ENCODE measurements at places on chromosomes 2 and 18.

DNA sequence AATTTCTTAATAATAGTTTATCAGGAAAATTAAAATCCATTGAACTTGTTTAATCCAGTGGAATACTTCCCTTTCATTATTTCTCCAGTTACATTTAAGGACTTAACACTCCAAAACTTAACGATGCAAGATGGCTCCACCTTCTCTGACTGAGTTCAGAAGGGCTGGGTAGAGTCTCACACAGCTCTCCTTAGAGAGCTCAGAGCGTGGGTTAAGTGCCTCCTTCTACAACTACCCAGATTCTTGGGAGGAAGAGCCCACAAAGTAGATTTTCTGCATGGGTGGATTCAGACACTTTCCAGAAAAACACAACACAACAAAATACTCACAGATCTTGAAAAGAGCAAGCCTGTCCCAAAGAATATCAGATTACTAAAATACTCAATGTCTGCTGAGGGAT lies 130.6 kb downstream of the THADA start:
- DNase-seq, result no peak

- no peak for DNase-seq
Observed at GRCh38 chr2:179195141-179195540, 69.5 kb downstream of the SESTD1 start.

DNA sequence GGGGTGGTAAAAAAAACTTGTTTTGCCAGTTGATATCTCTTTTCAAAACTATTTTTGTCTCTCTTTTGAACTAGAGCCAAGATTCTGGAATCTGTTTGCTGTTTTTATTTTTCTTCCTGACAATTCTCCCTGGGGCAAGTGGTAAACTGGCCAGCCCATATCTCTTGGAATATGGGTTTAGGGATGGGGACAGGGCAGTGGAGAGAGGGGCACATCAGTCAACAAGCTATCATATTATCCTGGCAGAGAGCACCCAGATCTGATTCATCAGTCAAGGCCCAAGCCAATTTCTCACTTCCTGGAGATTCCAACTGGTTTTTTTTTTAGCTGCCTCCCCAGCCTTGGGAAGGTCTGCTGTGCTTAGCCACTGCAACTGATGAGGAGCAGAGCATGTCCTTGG lies 52.3 kb downstream of the ARHGAP28 start:
- DNase-seq, result no peak

DNA sequence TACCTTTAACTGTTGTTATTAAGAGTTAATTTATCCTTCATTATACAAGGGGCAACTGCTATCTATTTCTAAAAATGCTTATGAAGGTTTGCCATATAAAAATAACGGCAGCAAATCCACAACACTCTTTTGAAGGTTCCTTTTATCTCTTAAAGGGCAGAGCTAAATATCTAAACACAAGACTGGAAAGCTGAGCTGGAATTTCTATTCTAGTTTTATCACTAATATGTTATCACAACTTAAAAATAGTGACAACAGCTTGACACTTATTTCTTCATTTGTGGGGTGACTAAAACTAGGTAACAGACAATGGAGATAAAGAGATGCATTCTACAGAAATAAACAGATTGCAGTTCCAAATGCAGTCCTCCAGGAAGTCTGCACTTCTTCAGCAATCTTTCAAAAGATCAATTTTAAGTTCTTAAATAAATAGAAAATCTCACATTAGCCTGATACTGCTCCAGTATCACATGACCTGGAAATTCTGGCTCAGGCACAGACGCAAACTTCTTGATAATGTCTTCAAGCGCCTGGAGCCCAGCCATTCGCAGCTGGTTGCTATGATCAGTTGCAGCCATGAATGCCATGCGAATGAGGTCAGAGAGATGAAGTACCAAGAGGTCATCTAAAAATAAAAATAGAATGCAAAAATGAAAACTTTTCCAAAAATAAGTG lies 54.0 kb upstream of the STRN start:
- no peak for DNase-seq

- no peak for DNase-seq
Observed at GRCh38 chr18:44246001-44246400, 434.7 kb upstream of the SETBP1 start.

DNA sequence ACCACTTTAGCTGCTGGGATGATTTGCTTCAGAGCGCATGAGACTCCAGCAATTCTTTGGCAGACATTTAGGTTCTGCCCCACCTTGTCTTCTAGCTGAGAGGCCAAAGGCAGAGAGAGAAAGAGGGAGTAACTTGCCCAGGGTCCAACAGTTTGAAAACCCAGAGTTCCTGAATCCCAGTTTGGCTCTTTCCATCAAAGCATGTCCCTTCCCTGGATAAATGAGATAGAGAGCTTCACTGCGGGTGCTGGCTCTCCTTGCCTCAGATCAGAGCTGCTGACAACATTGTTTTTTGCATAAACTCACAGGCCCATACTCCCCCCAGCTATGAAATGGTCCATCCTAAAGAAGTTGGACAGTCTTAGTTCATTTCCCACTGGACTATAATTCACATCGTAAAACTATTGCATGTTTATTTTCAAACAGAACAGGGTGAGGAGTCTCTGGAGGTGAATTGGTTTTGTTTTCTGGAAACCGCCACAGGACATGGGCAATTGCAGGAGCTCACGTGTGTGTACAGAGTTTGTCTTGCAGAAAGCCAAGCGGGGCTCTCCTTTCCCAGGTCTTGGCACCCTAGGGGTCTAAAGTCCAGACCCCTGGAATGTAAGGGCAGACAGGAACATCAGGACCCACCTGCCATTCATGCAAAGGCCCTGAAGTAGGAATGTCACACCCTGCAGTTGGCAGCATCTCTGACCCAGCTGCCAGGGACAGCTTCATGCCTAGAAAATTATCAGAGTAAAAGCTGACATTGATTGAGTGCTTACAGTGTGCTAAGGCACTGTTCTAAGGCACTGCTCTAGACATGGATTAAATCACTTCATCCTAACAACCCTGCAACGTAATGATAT lies 25.0 kb upstream of the SLC14A2 start:
- DNase-seq, result no peak

DNA sequence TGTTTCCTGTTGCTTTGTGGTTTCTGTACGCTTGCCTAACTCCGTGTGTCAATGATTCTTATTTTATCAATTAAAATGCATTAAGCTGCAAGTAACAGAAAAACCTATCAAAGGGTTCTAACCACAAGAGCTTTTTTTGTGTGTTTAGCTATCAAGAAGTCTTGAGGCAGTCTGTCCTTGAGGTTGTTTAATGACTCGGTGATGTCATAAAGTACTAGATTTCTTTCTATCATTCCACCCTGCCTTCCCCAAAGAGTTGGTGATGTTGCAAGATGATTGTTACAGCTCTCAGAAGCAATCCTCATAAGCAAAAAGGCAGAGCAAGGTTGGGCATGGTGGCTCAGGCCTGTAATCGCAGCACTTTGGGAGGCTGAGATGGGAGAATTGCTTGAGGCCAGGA lies 51.9 kb upstream of the SPTBN1 start:
- DNase-seq, result no peak

DNA sequence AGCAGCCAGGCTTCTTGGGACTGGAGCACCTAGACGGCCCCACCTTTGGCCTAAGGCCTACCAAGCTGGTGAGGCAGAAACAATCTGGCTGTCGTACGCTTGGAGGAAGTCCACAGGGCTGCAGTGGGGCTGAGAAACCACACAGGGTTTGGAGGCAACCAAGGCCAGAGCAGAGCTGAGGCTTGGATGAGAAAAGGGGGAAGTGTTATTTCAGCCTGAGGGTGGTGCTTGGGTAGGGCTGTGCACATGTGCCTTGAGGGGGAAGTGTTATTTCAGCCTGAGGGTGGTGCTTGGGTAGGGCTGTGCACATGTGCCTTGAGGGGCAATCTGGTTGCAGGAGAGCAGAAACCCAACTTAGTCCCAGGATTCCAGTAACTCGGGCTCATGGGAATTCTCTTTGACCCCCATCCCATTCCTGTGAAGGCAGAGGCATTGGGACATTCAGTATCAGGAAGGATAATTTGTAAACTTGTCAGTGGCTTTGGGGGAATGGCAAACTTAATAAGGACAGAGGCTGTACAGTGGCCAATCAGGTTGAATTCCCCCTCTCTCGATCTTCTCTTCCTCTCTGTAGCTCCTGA lies 971 bp upstream of the FBXO41 start:
- peak; percentile 87 for DNase-seq

GRCh38 chr18:62312851-62313250 lies 12.3 kb upstream of the TNFRSF11A start:
- DNase-seq, result no peak

DNA sequence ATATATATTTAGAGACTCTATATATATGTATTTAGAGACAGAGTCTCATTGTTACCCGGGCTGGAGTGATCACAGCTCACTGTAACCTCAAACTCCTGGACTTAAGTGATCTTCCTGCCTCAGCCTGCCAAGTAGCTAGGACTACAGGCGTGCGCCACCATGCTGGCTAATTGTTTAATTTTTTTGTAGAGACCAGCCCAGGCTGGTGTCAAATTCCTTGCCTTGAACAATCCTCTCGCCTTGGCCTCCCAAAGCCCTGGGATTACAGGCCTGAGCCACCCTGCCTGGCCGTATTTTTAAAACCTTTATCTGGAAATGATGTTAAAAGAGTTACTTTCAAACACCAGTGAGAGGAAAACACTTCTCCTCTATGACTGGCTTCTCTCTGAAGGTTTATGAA lies 30.9 kb upstream of the PGAP1 start:
- DNase-seq, result no peak

DNA sequence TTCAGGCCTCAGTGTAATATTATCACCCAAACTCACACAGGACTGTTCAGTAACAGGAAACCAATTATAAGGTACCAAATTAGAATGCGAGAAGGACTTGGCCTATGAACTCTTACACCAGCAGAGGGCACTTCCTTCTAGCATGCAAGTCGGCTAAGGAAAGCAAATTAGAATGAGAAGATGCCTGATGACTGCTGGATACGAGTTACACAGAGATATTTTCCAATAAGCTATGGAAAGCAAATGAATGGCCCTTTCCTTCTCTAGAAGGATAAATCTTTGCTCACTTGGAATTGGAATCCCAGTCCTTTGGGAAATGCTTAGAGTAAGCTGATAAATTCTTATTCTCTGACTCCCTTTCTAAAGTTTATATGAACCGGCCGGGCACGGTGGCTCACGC lies 109.8 kb downstream of the AP1S3 start:
- DNase-seq, result no peak

GRCh38 chr2:205119136-205119535 lies 563.2 kb upstream of the NRP2 start:
- DNase-seq, result no peak

GRCh38 chr2:84556190-84556589 lies 39.9 kb downstream of the DNAH6 start:
- no peak for DNase-seq

GRCh38 chr2:218260742-218261422 lies at the start of gene GPBAR1:
Gene GPBAR1 (plus strand): TSS chr2:218261015. CDS start chr2:218262725, 1,710 bp downstream.
- DNase-seq, result no peak

GRCh38 chr2:156401861-156402260 lies 34.3 kb upstream of the GPD2 start:
- no peak for DNase-seq

- no peak for DNase-seq
Observed at GRCh38 chr2:9692456-9693195, 61.8 kb upstream of the YWHAQ start.

GRCh38 chr2:142688856-142689605 lies 188.4 kb upstream of the KYNU start:
- DNase-seq, result no peak

DNA sequence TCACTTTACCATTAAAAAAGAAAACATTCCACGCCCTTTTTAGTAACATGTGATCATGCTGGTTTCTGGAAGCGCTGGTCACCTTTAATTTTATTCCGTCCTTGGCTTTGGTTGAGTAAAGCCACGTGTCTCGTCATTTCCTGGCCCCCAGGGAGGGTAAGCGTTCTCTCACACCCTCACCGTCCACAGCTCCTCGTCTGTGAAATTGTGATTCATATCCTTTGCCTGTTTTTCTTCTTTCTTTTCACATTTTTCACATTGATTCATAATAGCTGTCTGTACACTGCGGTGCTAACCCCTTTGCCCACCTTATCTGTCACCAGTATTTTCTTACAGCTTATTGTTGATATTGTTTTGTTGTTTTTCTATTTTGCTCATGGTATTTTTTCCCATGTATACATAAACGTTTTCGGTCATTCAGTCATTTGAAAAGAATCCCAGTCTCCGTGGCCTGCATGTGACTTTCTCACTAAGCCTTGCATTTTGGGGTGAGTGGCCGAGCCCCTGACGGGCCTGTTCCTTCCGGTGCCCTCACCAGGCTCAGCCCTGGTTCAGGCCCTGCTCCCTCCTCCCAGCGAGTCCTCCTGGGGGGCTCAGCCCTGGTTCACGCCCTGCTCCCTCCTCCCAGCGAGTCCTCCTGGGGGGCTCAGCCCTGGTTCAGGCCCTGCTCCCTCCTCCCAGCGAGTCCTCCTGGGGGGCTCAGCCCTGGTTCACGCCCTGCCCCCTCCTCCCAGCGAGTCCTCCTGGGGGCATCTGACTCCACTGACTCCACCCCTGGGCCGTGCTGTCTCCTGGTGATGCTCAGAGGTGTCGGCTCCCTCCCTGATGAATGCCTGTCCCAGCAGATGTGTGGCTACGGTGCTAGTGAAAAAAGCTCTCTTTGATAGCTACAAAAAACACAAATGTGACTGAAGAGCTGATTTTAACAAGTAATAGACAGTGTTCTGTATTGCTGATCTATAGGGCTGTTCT lies 249.7 kb upstream of the PXDN start:
- DNase-seq, result no peak

- no peak for DNase-seq
Observed at GRCh38 chr2:234368861-234369261, 128.0 kb downstream of the ARL4C start.

DNA sequence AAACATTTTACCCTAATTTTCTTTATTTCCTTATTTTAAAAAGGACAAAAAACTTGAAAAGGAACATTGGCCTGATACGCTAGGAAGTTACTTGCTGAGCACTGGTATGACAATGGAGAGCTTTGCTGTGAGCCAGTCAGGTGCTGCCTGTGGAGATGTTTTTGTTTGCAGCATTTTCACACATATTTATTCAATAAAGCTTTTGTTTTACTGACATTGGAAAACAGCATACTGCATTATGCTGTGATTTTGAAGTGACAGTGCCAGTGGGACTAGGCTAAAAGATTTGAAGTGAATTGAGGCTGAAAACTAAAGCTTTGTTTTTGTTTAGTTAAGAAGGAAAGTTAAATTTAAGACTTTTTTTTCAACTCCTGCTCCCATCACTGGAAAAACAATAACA lies 470.7 kb upstream of the ZEB2 start:
- no peak for DNase-seq

Data from spleen (tissue), 13 donors.